ENCODE measurements at places on chromosomes 7 and 10. TPM values are rescaled to one million over a fixed set of nuclear protein-coding genes. Genes with fewer than 3 reads are reported as not detected.

NPSR1 gene
- not detected for total RNA-seq

NME8 gene
- total RNA-seq: not detected

KEL gene
- total RNA-seq: not detected

MMRN2 gene
- total RNA-seq: 0.91 TPM

PCGF6 gene
- total RNA-seq: 11.1 TPM

CALCR gene
- total RNA-seq: not detected

PIP gene
- total RNA-seq: not detected

DGKI gene
- total RNA-seq: 0.38 TPM

ZCWPW1 gene
- total RNA-seq: 1.8 TPM

MOGAT3 gene
- total RNA-seq: not detected

CTNNA3 gene
- total RNA-seq: not detected

SH2D4B gene
- total RNA-seq: not detected

CFAP58 gene
- total RNA-seq: 0.07 TPM

C10orf62 gene
- not detected for total RNA-seq

JCAD gene
- 9.6 TPM for total RNA-seq

RADIL gene
- 2.0 TPM for total RNA-seq

CTAGE4 gene
- not detected for total RNA-seq

TRPV5 gene
- not detected for total RNA-seq

GNAT3 gene
- not detected for total RNA-seq

GPER1 gene
- total RNA-seq: 0.79 TPM

CPN1 gene
- 0.16 TPM for total RNA-seq

PHTF2 gene
- total RNA-seq: 15.9 TPM

C7orf33 gene
- total RNA-seq: not detected

SPRN gene
- 0.16 TPM for total RNA-seq

CYP3A5 gene
- 1.5 TPM for total RNA-seq

FXYD4 gene
- total RNA-seq: not detected

ZNF488 gene
- 15.0 TPM for total RNA-seq

PPP1R3A gene
- total RNA-seq: not detected

SEMA3A gene
- 6.3 TPM for total RNA-seq

ADIRF gene
- total RNA-seq: not detected

HSPA14 gene
- total RNA-seq: 49.2 TPM

PLXDC2 gene
- total RNA-seq: 0.06 TPM

SLC26A4 gene
- 0.12 TPM for total RNA-seq

LBX1 gene
- not detected for total RNA-seq

NANOS1 gene
- total RNA-seq: 2.8 TPM

STEAP1 gene
- total RNA-seq: 15.8 TPM

KIF11 gene
- 44.0 TPM for total RNA-seq

TMEM26 gene
- 0.33 TPM for total RNA-seq

GPR15LG gene
- total RNA-seq: not detected

FAM25C gene
- 2.0 TPM for total RNA-seq

ARHGEF5 gene
- total RNA-seq: 1.6 TPM

DENND2A gene
- total RNA-seq: 0.40 TPM

C10orf105 gene
- not detected for total RNA-seq

GPR26 gene
- not detected for total RNA-seq

SVOPL gene
- total RNA-seq: not detected

GNGT1 gene
- total RNA-seq: not detected

ATRNL1 gene
- 0.25 TPM for total RNA-seq

TMEM178B gene
- total RNA-seq: 1.2 TPM

SYT15 gene
- 2.8 TPM for total RNA-seq

CCDC3 gene
- 0.95 TPM for total RNA-seq

MXI1 gene
- total RNA-seq: 4.8 TPM

VSTM4 gene
- total RNA-seq: 0.48 TPM

PRSS37 gene
- not detected for total RNA-seq

ARMH3 gene
- 12.3 TPM for total RNA-seq
